A549 treated with CORT108297 at 1 μM for 4 hours (cell line): ENCODE measurements at places on chromosomes 5 and 9. TPM values are rescaled to one million over a fixed set of nuclear protein-coding genes. Genes with fewer than 3 reads are reported as not detected.

The PCDHB1 gene
- total RNA-seq, result not detected in 5 replicates

The HSPB3 gene
- total RNA-seq, result 0.10 to 0.15 TPM in 2 of 5 replicates, not detected in the others

The GARNL3 gene
- total RNA-seq, result 2.2 to 2.8 TPM (median 2.4 TPM) in 5 replicates

The LECT2 gene
- total RNA-seq, result not detected in 5 replicates

The ADAMTS13 gene
- 0.36 to 0.78 TPM (median 0.76 TPM) in 5 replicates for total RNA-seq

The PTPRD gene
- total RNA-seq, result 0.06 to 0.34 TPM (median 0.16 TPM) in 5 replicates

The SPATA31A5 gene
- total RNA-seq, result not detected in 5 replicates

The NR6A1 gene
- 1.2 to 1.8 TPM (median 1.7 TPM) in 5 replicates for total RNA-seq

The NMUR2 gene
- total RNA-seq, result 0.03 to 0.09 TPM (median 0.06 TPM) in 5 replicates

The LPAR1 gene
- 15.1 to 19.5 TPM (median 17.4 TPM) in 5 replicates for total RNA-seq

The MYOZ3 gene
- total RNA-seq, result 0.06 to 0.31 TPM (median 0.15 TPM) in 4 of 5 replicates, not detected in the other

The FCN2 gene
- not detected in 5 replicates for total RNA-seq

The GRM6 gene
- total RNA-seq, result not detected in 5 replicates

The CDX1 gene
- total RNA-seq, result not detected in 5 replicates

The GTF2H2C gene
- total RNA-seq, result 32.5 to 42.7 TPM (median 33.6 TPM) in 5 replicates

The LCN12 gene
- total RNA-seq, result 0.48 to 1.5 TPM (median 1.5 TPM) in 5 replicates

The SPINK13 gene
- 0.10 TPM in 1 of 5 replicates, not detected in the others for total RNA-seq

The LCN6 gene
- total RNA-seq, result not detected in 5 replicates

The OR1J2 gene
- not detected in 5 replicates for total RNA-seq

The SLC6A7 gene
- total RNA-seq, result 0.02 to 0.05 TPM (median 0.03 TPM) in 4 of 5 replicates, not detected in the other
